A549 treated with CORT108297 at 1 μM for 4 hours (cell line): ENCODE measurements at places on chromosomes 3 and 15. TPM values are rescaled to one million over a fixed set of nuclear protein-coding genes. Genes with fewer than 3 reads are reported as not detected.

CLDN1 gene
- 21.1 to 29.3 TPM (median 26.0 TPM) in 5 replicates for total RNA-seq

SLC2A2 gene
- total RNA-seq: not detected in 5 replicates

MTHFS gene
- 74.4 to 102 TPM (median 80.2 TPM) in 5 replicates for total RNA-seq

NPTN gene
- 179 to 210 TPM (median 203 TPM) in 5 replicates for total RNA-seq

SLC12A1 gene
- total RNA-seq: not detected in 5 replicates

GOLGA8T gene
- total RNA-seq: 0.90 to 1.8 TPM (median 1.7 TPM) in 5 replicates

ITIH1 gene
- not detected in 5 replicates for total RNA-seq

MRPL47 gene
- 34.5 to 46.5 TPM (median 36.9 TPM) in 5 replicates for total RNA-seq

C3orf49 gene
- not detected in 5 replicates for total RNA-seq

SPATA12 gene
- 0.32 to 0.53 TPM (median 0.47 TPM) in 5 replicates for total RNA-seq

ARF4 gene
- 161 to 172 TPM (median 167 TPM) in 5 replicates for total RNA-seq

ZNF80 gene
- not detected in 5 replicates for total RNA-seq

PRR20G gene
- total RNA-seq: 0.13 to 0.19 TPM (median 0.17 TPM) in 3 of 5 replicates, not detected in the others

SNX33 gene
- total RNA-seq: 12.0 to 17.1 TPM (median 15.7 TPM) in 5 replicates

CCR3 gene
- total RNA-seq: not detected in 5 replicates

ERICH6 gene
- total RNA-seq: 0.18 TPM in 1 of 5 replicates, not detected in the others

FMN1 gene
- total RNA-seq: 0.21 to 0.33 TPM (median 0.25 TPM) in 5 replicates

TMEM207 gene
- total RNA-seq: not detected in 5 replicates

REC114 gene
- 0.17 TPM in 1 of 5 replicates, not detected in the others for total RNA-seq

KLHDC8B gene
- total RNA-seq: 4.3 to 6.4 TPM (median 5.5 TPM) in 5 replicates

SLC27A2 gene
- 29.9 to 35.5 TPM (median 32.4 TPM) in 5 replicates for total RNA-seq

GFM1 gene
- total RNA-seq: 39.2 to 66.7 TPM (median 41.4 TPM) in 5 replicates

PCLAF gene
- 155 to 286 TPM (median 160 TPM) in 5 replicates for total RNA-seq

CCDC13 gene
- total RNA-seq: 0.25 to 0.51 TPM (median 0.49 TPM) in 5 replicates

ALG1L2 gene
- not detected in 5 replicates for total RNA-seq

SUSD5 gene
- total RNA-seq: 3.0 to 4.4 TPM (median 3.1 TPM) in 5 replicates

AGBL1 gene
- not detected in 5 replicates for total RNA-seq

U2SURP gene
- 70.4 to 115 TPM (median 84.6 TPM) in 5 replicates for total RNA-seq

CHRNB4 gene
- 0.76 to 1.3 TPM (median 1.0 TPM) in 5 replicates for total RNA-seq

UBE2Q2 gene
- 33.7 to 41.8 TPM (median 38.6 TPM) in 5 replicates for total RNA-seq

KIF7 gene
- 3.5 to 5.1 TPM (median 4.4 TPM) in 5 replicates for total RNA-seq

ALDH1A3 gene
- 18.2 to 20.2 TPM (median 19.5 TPM) in 5 replicates for total RNA-seq
